Neural progenitor cell (in vitro differentiated cells): ENCODE measurements at places on chromosomes 6 and 20. TPM values are rescaled to one million over a fixed set of nuclear protein-coding genes. Genes with fewer than 3 reads are reported as not detected.

The BTN2A1 gene
- total RNA-seq, result 11.6 and 14.2 TPM in 2 replicates

The LGSN gene
- total RNA-seq, result 0.09 and 0.40 TPM in 2 replicates

The OR12D3 gene
- not detected in 2 replicates for total RNA-seq

The COL9A1 gene
- total RNA-seq, result 18.7 and 36.9 TPM in 2 replicates

The DDX43 gene
- not detected in 2 replicates for total RNA-seq

The ASIP gene
- not detected in 2 replicates for total RNA-seq

The ANKRD66 gene
- total RNA-seq, result not detected in 2 replicates

The STK38 gene
- 26.1 and 31.9 TPM in 2 replicates for total RNA-seq

The SSTR4 gene
- not detected in 2 replicates for total RNA-seq

DNA sequence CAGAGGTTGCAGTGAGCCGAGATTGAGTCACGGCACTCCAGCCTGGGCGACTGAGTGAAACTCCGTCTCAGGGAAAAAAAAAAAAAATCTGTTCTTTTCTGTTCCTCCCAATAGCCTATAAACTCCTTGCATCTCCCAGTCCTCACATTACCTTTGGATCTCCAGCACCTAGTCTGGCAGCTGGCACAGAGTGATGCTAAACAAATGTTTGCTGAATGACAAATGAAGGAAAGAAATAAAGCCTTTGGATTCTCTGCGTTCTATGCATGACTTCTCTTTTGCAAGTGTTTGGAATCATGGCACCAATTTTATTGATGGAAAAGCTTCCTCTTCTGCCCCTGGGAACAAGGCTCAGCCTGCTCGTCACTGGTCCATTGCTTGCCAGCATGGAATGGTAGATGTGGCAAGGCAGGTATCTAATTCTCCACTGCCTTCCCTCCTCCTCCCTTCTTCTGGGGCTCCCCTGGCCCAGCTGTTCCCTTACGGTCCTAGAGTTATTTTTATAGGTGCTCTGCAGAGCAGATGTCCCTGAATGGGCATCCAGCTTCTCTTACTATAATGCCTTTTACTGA lies 53.6 kb upstream of the FYN start:
- H3K27ac ChIP-seq, result no peak overlapping the region
- peaks cover 23% of the 10 kb centered on the region for H3K4me1 ChIP-seq
- no peaks in the 10 kb centered on the region for H3K27me3 ChIP-seq
- H3K36me3 ChIP-seq, result no peaks in the 10 kb centered on the region
- DNase-seq, result no peak
- no peak overlapping the region for H3K4me3 ChIP-seq

- H3K36me3 ChIP-seq, result no peaks in the 10 kb centered on the region
- no peak overlapping the region for H3K27ac ChIP-seq
- H3K27me3 ChIP-seq, result no peaks in the 10 kb centered on the region
- no peak overlapping the region for H3K4me3 ChIP-seq
- DNase-seq, result no peak
These were observed 124.4 kb upstream of the AFDN start for GRCh38 chr6:167702241-167702827.

GRCh38 chr6:39367700-39368099 lies 45.2 kb upstream of the KCNK16 start:
- H3K4me1 ChIP-seq, result peaks cover 7% of the 10 kb centered on the region
- H3K4me3 ChIP-seq, result no peak overlapping the region
- no peaks in the 10 kb centered on the region for H3K36me3 ChIP-seq
- no peak overlapping the region for H3K27ac ChIP-seq

DNA sequence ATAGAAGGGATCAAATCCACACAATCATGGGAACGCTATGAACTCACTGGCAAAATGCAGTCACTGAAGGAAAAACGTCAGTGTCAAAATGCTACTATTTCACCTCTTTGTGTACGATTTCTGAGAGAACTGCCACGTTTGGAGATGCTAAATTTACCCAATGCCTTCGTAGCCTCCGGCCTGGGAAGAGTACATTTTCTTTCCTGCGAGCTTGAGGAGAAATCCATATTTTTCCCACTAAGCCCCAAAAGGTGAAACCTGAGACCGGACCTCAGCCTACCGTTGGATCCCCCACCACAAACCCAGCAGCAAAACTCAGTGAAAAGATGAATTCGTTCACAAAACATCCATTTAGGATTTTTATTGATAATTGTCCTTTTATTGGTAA lies 131.7 kb downstream of the GPX5 start:
- H3K4me1 ChIP-seq, result peaks cover 3% of the 10 kb centered on the region
- peak overlapping the region; percentile 93 for H3K4me3 ChIP-seq
- peaks cover 22% of the 10 kb centered on the region for H3K27me3 ChIP-seq
- no peak for DNase-seq

GRCh38 chr20:1333462-1334369 lies 4.8 kb upstream of the SDCBP2 start:
- no peaks in the 10 kb centered on the region for H3K36me3 ChIP-seq
- no peak overlapping the region for H3K4me3 ChIP-seq
- H3K4me1 ChIP-seq, result no peaks in the 10 kb centered on the region
- DNase-seq, result no peak
- no peaks in the 10 kb centered on the region for H3K27me3 ChIP-seq
- H3K27ac ChIP-seq, result no peak overlapping the region

DNA sequence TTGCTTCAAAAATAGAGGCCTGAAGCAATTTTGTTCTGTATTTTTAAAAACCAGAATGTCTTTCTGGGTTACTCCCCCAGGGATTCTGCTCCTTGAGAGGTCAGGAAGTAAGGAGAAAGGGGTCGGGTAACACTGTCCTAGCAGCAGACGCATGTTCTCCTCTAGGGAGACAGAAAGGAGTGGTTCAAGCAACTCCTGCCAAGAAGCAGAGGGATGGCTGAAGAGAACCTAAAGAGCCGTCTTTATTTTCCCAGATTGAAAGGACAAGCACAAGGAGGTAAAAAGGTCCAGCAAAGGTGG lies 58.0 kb upstream of the SLC4A11 start:
- H3K27ac ChIP-seq, result no peak overlapping the region
- no peaks in the 10 kb centered on the region for H3K27me3 ChIP-seq
- no peak overlapping the region for H3K4me3 ChIP-seq
- no peak for DNase-seq
- H3K36me3 ChIP-seq, result no peaks in the 10 kb centered on the region

DNA sequence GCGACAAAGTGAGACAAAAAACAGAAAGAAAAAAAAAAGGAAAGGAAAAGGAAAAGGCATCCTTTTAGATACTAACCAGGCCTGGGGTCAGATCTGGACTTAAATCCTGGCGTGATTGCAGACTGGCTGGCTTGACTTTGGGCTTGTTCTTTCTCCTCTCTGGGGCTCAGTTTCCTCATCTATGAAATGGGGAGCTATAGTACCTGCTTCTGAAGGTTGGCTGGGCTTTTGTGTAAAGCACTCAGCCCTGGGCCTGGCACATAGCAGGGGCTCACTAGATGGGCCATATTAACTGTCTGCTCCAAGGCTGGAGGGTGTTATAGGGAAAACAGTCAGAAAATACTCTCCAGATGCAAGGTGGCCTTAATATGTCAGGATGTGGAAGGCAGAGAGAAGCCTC lies 1.2 kb upstream of the R3HDML start:
- H3K4me3 ChIP-seq, result peak overlapping the region; percentile 27
- H3K4me1 ChIP-seq, result peaks cover 8% of the 10 kb centered on the region
- no peaks in the 10 kb centered on the region for H3K27me3 ChIP-seq
- no peak overlapping the region for H3K27ac ChIP-seq
- no peaks in the 10 kb centered on the region for H3K36me3 ChIP-seq

DNA sequence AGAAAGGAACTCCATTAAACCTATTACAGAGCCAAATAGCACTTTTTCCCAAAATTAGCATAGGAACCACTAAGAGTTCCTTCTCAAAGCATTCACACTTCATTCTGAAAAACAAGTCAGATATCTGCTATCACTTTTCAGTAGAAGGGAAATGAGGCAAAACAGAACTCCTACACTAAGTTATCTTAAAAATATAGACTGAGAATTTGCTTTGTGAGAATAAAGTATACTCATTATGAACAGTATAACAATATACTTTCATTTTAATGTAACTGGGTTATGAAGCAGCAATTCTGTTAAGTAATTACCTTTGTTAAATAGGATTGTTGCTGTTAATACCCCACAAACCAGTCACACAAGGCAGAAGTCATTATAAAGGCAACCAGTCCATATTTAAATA lies 8.7 kb downstream of the MTRF1L start:
- peaks cover 20% of the 10 kb centered on the region for H3K36me3 ChIP-seq
- no peak overlapping the region for H3K27ac ChIP-seq
- H3K4me3 ChIP-seq, result no peak overlapping the region
- H3K4me1 ChIP-seq, result no peaks in the 10 kb centered on the region
- no peak for DNase-seq

DNA sequence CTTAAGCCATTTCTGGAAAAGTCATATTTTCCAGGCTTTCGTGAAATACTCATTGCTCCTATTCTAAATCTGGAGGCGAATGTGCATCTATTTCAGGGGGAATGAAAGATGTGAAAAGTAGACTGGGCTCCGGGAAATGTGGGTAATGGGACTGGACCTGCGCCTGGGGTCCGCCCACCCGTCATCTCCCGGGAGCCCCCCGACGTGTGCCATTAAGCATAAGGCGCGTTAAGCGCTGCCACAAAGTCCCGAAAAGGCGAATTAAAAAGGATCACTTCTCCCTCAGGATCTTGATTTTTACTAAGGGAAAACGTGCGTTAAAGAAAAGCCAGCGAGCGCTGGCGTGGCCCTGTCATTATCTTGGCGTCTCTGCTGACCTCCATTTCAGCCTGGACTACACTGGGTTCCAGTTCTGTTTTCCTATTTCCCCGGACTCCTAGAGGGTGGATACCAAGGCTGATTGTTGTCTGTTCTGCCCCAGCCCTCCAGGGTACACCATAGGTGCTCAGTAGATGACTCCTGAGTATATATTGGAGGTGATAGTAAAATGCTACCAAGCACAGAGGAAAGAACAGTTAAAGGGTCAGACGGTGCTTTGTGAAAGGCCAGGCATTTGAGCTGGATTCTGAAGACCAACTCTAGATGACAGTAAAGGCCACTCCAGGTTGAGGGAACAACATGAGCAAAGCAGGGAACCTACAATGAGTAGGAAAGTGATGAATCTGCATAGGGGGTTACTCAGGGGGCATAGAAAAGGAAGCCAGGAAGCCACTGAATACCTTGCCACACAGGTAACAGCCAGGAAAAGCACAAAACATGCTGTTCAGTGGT lies 89.2 kb upstream of the ARID1B start:
- no peak overlapping the region for H3K27ac ChIP-seq
- peaks cover 10% of the 10 kb centered on the region for H3K4me1 ChIP-seq
- peak; percentile 56 for DNase-seq
- H3K4me3 ChIP-seq, result peak overlapping the region; percentile 69
- H3K27me3 ChIP-seq, result peaks cover 9% of the 10 kb centered on the region
- H3K36me3 ChIP-seq, result no peaks in the 10 kb centered on the region

- no peak overlapping the region for H3K4me3 ChIP-seq
- no peaks in the 10 kb centered on the region for H3K27me3 ChIP-seq
- no peak for DNase-seq
- H3K36me3 ChIP-seq, result no peaks in the 10 kb centered on the region
These were observed 124.5 kb upstream of the SALL4 start for GRCh38 chr20:51926670-51927305.

- no peaks in the 10 kb centered on the region for H3K36me3 ChIP-seq
- no peak overlapping the region for H3K27ac ChIP-seq
- H3K4me3 ChIP-seq, result no peak overlapping the region
- H3K27me3 ChIP-seq, result no peaks in the 10 kb centered on the region
- no peaks in the 10 kb centered on the region for H3K4me1 ChIP-seq
- no peak for DNase-seq
These were observed 48.1 kb upstream of the NAA20 start for GRCh38 chr20:19969106-19969505.

GRCh38 chr6:3471711-3472110 lies 14.9 kb upstream of the SLC22A23 start:
- H3K27me3 ChIP-seq, result no peaks in the 10 kb centered on the region
- DNase-seq, result no peak
- no peaks in the 10 kb centered on the region for H3K36me3 ChIP-seq
- H3K4me1 ChIP-seq, result no peaks in the 10 kb centered on the region
- no peak overlapping the region for H3K4me3 ChIP-seq

GRCh38 chr6:146593986-146594385 lies 4.8 kb upstream of the ADGB start:
- H3K36me3 ChIP-seq, result no peaks in the 10 kb centered on the region
- H3K4me1 ChIP-seq, result no peaks in the 10 kb centered on the region
- no peak overlapping the region for H3K4me3 ChIP-seq
- H3K27ac ChIP-seq, result no peak overlapping the region
- peaks cover 1% of the 10 kb centered on the region for H3K27me3 ChIP-seq

- no peak overlapping the region for H3K27ac ChIP-seq
- no peak overlapping the region for H3K4me3 ChIP-seq
- H3K4me1 ChIP-seq, result no peaks in the 10 kb centered on the region
- no peak for DNase-seq
These were observed 175.2 kb downstream of the KHDC1L start for GRCh38 chr6:73049971-73050594.

DNA sequence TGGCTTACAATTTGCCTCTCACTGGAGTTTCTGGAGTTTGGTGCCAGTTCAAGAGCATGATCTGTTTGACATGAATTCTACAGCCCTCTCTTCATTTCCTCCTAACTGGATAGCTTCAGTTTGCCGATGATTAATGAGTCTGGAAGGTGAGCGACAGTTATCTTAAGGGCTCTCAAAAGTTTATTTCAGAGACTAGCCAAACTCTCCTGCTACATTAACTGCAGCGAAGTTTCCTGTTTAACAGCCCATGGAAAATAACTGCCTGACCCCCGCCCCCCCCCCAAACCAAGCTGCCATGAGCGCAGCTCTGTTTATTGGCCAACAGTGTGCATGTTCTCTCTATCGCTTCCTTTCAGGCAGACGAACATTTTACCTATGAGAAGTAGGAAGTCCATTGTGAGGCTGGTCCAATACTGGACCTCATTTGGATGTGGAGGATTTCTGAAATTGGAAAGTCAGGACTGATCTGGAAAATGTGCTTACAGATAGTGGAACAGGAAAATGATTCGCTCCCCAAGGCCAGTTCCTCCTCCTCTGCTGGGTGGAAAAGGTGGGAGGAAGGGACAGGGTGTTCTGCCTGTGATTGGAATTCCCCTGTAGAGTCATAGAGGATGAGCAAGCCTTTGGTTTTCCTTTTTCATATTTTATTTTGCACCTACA lies 522.2 kb upstream of the JAG1 start:
- no peak overlapping the region for H3K4me3 ChIP-seq
- H3K4me1 ChIP-seq, result no peaks in the 10 kb centered on the region
- no peak for DNase-seq
- no peak overlapping the region for H3K27ac ChIP-seq
- no peaks in the 10 kb centered on the region for H3K36me3 ChIP-seq

GRCh38 chr6:148979014-148979901 lies 232.4 kb downstream of the UST start:
- no peak overlapping the region for H3K4me3 ChIP-seq
- H3K36me3 ChIP-seq, result peaks cover 4% of the 10 kb centered on the region
- DNase-seq, result no peak
- H3K27ac ChIP-seq, result no peak overlapping the region
- peaks cover 20% of the 10 kb centered on the region for H3K4me1 ChIP-seq
- H3K27me3 ChIP-seq, result no peaks in the 10 kb centered on the region
